NCI-H2029 (cell line): ENCODE measurements at places on chromosomes 16 and 17.

DNA sequence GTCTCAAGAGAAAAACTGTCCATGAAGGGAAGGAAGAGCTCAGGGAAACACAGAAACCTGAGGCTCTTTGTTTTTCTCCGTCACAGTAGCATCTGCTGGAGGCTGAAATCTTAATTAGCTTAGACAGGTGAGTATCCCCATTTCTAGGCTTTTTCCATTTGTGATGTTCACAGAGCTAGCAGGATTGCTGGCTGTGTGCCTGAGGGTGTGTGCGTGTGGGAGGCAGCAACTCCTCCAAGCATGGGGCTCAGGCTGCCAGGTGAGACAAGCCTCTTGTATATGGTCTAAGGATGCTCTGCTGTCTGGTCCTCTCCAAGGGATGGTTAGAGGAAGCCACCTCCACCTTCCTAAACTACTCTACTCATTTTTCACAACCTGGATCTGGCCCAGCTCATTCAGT, 569.9 kb downstream of the HS3ST4 start:
- no peak for DNase-seq

GRCh38 chr17:9004132-9004960, 17.0 kb upstream of the NTN1 start:
- no peak for DNase-seq

GRCh38 chr17:51475730-51476129, 215.4 kb downstream of the UTP18 start:
- DNase-seq, result no peak

- no peak for DNase-seq
Observed at GRCh38 chr17:72386619-72387237, 265.9 kb downstream of the SOX9 start.

GRCh38 chr16:57024894-57025680, 35.7 kb downstream of the NLRC5 start:
- DNase-seq, result no peak

- DNase-seq, result peak; percentile 78
Observed at GRCh38 chr17:65633988-65634387, 72.5 kb upstream of the AXIN2 start.

- no peak for DNase-seq
Observed at GRCh38 chr17:44414394-44415155, 25.1 kb upstream of the ITGA2B start.

- no peak for DNase-seq
Observed at GRCh38 chr17:37098910-37099664, 150.3 kb downstream of the AATF start.

DNA sequence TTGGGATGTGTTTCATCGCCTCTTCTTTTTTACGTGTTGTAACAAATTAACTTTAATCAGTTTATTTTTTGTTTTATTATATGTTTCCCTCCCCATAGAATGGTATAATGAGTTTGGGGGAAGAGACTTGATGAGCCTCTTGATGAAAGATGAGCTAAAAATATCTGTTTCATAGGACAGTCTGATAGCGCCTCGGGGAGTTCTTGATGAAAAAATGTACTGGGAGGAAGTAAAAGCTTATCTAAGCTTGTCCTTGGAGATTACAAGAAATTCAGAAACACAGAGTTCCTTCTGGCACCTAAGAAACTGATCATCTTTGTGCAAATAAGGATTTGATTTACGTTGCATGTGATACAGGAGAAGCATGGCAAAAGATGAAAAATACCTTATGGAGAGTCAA, 350.2 kb upstream of the CDH8 start:
- no peak for DNase-seq

- DNase-seq, result no peak
Observed at GRCh38 chr16:674968-675883, at the start of gene RHBDL1. RHBDL1 (plus strand) TSS chr16:675671; CDS start chr16:675791, 120 bp downstream.

- no peak for DNase-seq
Observed at GRCh38 chr17:29216856-29217255, 29.8 kb upstream of the CRYBA1 start.

GRCh38 chr17:72365857-72366414, 245.1 kb downstream of the SOX9 start:
- no peak for DNase-seq

GRCh38 chr17:19448341-19449268, 37.6 kb downstream of the RNF112 start:
- no peak for DNase-seq

DNA sequence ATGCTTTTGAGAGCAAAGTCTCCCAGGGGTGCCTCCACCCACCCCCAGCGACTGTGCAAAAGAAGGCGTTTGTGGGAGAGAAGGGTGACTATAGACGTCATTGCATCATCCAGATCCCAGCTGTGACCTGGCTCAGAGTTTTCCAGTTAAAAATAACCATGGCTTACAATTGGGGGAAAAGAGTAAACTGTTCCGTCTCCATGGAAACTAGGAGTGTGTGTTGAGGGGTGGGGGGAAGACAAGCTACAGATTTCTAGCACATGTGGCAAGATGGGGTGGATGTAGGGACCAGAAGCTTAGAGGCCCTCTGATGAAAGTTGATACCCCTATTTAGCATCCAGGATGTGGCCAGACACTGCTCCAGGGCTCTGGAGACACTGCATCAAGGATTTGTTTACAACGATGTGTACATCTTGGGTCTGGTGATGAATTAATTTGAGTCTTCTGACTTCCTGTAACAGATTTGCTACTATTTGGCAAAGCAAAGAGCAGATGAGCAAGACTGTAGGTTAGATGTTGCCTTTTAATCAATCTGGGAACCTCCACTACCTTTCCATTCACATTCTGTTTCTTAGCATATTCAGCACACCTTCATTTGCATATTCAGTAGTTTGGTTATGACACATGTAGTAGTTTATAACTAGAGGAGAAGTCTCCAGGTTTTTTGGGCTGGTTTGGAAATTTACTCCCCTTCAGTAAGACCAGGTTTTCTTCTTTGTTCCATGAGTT, 6.2 kb upstream of the DUSP14 start:
- DNase-seq, result no peak

GRCh38 chr16:79740252-79740651, 139.7 kb upstream of the MAF start:
- no peak for DNase-seq
